Inflammatory macrophage treated with lipopolysaccharide for 4 hours (primary cell): ENCODE measurements at places on chromosomes 7 and 10.

- DNase-seq: no peak
Measured at GRCh38 chr10:126430512-126430911, 42.2 kb upstream of the ADAM12 start.

- DNase-seq: no peak
Measured at GRCh38 chr10:112790030-112790429, 160.0 kb upstream of the TCF7L2 start.

DNA sequence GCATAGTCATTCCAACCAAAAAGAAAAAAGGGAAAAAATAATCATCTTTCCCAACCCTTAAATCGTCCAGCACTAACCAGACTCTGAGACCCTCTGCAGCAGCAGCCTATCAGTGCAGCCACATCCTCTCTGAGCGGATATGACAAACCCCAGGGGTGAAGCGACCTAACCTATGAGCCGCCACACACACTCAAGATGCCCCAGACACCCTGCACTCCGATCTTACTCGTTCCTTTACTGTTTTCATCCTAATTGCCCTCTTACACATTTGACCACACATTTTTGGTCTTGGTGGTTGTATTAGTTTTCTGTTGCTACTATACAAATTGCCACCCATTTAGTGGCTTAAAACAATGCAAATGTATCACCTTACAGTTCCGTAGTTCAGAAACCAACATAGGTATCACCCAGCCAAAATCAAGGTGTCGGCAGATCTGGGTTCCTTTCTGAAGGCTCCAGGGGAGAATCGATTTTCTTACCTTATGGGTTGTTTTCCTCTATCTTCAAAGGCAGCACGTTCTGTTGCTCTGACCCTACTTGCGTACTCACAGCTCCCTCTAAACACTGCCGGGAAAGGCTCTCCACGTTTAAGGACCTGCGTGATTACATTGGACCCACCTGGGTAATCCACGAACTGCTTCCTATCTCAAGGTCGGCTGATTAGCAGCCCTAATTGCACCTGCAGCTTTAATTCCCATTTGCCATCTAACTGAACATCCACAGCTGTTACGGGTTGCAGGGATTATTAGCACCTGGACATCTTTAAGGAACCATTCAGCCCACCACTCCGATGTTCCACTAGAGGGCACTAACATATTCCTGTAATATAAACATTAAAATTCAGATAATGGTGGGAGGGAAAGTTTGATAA is 37.3 kb upstream of the PRSS1 start:
- peak; percentile 25 for DNase-seq

- DNase-seq: no peak
Measured at GRCh38 chr7:127689194-127689772, 37.3 kb downstream of the SND1 start.

- no peak for DNase-seq
Measured at GRCh38 chr10:61635471-61635870, 27.3 kb upstream of the CABCOCO1 start.

GRCh38 chr10:27446091-27446918 is 57.8 kb upstream of the RAB18 start:
- peak; percentile 57 for DNase-seq

DNA sequence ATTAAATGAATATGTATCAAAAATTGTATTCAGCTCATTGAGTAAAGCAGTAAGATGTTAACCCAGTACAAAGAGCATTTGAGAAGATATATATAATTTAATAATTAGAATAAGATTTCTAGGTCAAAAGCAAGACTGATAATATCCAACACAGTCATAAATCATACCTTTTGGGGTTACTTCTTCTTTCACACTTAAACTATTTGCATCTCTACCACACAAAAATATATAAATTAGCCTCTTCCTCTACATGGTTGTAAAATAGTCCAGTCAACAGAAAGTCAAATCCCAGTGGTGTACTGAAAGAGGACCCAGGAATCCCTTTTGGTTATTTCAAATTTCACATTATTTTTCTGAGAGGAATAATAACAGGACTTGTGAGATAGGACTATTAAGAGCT is 204.6 kb upstream of the INHBA start:
- no peak for DNase-seq

DNA sequence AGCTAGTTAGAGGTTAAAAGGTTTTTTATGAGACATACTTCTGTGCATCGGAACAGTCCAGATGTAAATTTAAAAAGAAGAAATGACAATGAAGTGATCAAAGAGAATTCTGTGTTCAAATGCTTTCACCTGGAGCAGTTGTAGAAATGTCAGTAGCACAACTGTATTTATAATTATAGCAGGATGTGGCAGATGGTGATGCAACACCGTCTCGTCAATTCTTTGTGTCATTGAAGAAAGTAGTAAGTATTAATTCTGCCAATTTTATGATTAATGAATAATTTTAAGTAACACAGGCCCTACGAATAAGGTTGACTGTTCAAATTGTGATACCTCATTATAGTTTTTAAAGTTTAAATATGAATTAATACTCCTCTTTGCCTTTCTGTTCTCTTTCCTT is 171.1 kb downstream of the ADK start:
- no peak for DNase-seq

GRCh38 chr10:126674741-126675515 is 4.4 kb upstream of the C10orf90 start:
- DNase-seq: no peak

- no peak for DNase-seq
Measured at GRCh38 chr10:71714592-71714991, 5.0 kb downstream of the C10orf105 start.

- DNase-seq: no peak
Measured at GRCh38 chr7:80288175-80289122, 153.8 kb downstream of the GNAI1 start.

DNA sequence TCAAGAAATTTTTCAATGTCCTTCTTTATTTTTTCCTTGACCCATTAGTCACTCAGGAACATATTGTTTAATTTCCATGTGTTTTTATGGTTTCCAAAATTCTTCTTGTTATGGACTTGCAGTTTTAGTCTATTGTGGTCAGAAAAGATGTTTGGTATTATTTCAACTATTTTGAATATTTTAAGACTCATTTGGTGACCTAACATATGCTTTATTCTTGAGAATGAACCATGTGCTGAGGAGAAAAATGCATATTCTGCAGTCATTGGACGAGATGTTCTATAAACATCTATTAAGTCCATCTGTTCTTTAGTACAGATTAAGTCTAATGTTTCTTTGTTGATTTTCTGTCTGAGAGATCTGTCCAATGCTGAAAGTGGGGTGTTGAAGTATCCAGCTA is 42.3 kb upstream of the MDFIC start:
- no peak for DNase-seq

- DNase-seq: no peak
Measured at GRCh38 chr7:137110091-137110509, 233.4 kb downstream of the PTN start.

DNA sequence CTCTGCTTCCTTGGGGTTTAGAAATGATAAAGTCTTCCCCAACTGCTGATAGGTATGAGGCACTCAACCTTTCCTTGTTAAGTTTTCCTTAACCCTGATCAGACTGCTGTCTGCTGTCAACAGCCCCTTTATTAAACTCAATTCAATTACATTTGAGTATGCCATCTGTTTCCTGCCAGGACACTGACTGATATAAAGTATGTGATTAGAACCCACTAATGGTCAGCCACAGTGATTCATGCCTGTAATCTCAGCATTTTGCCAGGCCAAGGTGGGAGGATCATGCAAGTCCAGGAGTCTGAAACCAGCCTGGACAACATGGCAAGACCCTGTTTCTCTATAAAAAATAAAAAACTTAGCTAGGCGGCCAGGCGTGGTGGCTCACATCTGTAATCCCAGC is 18.1 kb downstream of the BAZ1B start:
- DNase-seq: no peak

- no peak for DNase-seq
Measured at GRCh38 chr10:23951841-23952240, 257.1 kb upstream of the KIAA1217 start.

DNA sequence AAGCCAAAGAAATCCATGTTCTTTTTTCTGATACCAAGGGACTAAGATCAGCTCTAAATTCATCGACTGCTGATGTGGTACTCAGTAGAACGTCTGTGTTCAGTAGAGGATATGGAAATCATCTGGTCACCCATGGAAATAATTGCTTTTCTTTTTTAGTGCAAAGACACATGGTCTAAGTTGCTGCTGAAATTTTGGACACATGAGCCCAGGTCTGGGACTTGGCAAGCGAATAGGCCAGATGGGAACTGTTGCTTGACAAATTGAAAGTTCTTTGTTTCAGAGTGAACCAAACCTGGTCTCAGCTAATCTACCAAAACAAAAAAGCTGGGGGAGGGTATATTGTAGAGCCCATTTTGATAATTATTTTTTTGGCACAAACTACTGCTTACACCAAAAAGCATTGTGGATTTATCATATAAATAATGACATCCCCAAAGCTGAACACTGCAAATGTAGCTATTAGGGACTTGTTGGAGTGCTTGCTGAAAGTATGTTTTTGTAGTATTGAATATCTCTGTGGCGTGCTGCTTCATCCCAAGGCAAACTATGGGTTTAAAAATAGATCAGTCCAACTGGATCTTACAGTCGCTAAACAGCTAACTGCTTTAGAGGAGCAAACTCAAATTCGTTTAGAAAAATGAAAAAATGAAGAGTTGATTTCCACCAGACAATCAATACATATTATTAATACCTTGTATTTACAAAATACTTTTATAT is 144.7 kb downstream of the TRIL start:
- no peak for DNase-seq

DNA sequence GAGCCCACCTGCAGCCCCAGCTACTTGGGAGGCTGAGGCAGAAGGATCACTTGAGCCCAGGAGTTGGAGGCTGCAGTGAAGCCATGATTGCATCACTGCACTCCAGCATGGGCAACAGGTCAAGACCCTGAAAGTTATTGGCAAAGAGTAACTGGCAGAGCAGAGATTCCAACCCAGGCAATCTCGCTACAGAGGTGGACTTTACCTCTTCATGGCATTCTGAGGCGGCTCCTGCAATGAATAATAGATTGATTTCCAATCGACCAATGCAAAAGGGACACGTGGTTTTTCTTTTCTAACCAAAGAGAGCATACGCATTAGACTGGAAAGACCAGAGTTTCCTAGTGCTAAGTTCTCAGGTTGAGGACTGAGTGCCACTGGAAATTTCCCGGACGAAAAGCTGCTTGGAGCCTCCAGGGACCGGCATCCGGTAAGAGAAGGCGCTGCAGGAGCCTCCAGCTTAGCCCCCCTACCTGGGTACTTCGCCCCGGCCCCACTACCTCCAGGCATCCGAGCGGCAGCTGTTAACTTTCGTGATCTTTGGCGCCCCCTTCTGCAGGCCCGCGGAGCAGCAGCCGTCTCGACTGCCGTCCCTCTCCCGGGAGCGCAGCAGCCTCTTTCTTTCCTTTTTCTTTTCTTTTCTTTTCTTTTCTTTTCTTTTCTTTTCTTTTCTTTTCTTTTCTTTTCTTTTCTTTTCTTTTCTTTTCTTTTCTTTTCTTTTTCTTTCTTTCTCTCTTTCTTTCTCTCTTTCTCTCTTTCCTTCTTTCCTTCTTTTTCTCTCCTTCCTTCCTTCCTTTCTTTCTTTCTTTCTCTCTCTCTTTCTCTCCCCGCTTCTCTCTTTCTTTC is 4.1 kb downstream of the MBLAC1 start:
- peak; percentile 64 for DNase-seq

DNA sequence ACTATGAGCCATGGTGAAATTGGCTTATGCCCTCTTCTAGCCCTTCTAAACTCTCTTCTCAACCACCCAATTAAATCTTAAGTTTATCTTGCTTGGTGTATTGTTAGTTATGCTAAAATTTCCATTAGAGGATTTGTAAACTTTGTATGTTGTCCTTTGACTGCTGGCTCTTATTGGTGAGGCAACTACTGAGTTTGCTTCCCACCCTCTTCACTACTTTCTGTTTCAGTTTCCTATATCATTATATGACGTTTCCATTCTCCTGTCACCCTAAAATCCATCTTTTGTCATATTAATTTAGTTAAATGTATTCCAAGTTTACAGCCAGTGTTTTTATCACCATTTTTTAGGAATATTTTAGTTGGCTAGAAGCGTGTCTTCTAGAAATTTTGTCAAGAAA is 80.9 kb upstream of the VWC2 start:
- peak; percentile 22 for DNase-seq

DNA sequence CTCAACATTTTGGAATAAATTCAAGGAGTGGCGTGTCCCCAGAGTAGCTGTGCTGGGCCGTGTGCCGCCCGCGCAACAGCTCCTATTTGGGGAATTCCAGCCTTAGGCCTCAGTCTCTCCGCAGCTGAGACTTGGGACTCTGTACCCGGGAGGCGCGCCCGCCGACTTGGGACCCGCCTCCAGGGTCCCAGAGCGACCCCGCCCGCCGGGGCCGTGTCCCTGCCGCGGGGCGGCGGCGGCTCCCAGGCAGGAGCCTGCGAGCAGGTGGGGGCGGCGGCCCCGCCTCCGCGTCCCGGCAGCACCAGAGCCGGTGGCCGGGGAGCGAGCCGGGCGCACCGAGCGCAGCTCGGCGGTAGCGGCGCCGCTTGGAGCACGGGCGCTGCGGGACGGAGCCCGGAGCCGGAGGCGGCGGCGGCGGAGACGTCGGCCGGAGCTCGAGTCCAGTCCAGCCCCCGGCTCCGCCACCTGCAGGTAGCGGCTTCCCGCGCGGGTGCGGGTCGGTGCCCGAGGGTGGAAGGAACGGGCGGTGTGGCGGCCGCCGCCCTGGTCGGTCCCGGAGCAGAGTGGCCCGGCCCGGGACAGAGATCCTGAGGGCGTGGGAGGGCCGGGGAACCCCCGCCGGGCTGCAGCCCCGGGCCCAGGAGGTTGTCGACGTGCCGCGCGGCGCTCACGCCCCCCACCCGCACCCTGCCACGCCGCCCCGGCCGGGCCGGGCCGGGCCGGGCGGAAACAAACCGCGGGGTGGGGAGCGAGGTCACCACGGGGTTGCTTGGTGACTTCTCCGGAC is at the start of gene WIPF3:
Gene WIPF3, plus strand, starts transcription at position 301 of the 787 bp plus-strand sequence. CDS start 28,217 bp downstream, outside the sequence.
- DNase-seq: no peak

DNA sequence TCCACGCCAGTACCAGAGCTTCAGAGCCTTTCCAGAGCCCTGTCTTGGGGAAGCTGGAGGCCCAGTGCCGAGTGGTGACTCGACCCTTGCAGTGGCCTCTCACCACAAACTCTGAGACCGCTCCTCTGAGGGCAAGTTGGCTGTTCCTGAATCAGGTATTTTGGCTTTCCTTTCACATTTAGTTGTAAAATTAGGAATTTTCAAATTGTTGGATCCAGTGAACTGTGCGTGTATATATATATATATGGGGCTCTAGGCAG is 128.7 kb upstream of the UNC5B start:
- no peak for DNase-seq

DNA sequence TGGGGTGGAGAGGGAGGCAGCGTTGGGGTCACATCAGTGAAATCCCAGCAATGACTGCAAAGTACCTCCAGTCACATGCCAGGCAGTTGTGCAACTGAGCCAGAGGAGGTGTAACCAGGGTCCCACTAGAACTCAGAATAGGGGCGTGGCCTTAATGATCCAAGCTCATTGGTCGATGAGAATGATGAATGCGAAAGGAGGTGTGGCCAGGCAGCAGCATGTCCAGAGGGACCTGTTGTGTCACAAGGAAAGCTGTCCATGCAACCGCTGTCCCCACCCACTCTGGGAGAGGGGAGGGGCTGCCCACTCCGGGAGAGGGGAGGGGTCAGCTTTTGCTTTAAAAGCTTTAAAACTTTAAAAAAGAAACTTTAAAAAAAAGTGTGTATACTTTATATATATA is 25.3 kb upstream of the MTPAP start:
- DNase-seq: no peak

- no peak for DNase-seq
Measured at GRCh38 chr10:85624511-85624910, 742.1 kb downstream of the GRID1 start.
